ENCODE measurements at places on chromosomes 1 and 21. TPM values are rescaled to one million over a fixed set of nuclear protein-coding genes. Genes with fewer than 3 reads are reported as not detected.
A peak's percentile ranks its signal among the peaks of the same experiment; 100 is the strongest.

The HSF2BP gene
- total RNA-seq: 1.0 TPM

The PDE9A gene
- 58.7 TPM for total RNA-seq

The LRRC38 gene
- total RNA-seq: not detected

The CLDN17 gene
- total RNA-seq: not detected

The LCE1A gene
- not detected for total RNA-seq

The S100A6 gene
- total RNA-seq: 41.9 TPM

DNA sequence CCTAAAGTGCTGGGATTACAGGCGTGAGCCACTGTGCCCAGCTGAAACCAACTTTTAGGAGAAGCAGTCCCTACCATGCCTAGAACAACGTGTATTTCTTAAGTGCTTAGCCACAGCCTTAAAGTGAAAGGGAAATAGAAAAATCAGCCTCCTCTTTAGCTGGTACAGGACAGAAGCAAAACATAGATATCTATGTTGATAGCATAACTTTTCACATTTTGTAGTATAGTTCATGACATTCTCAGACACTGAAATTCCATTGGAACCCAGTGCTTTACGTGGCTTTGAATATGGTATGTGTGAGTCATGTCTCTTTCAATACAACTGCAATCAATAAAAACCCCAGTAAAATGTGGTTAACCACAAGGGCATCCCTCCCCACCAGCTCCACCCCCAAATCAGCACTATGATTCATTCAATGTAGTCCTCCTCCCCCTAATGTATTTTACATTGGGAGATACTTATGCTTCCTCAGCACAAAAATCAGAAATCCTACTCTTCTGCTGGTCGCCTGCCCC, 32.1 kb downstream of the TGFB2 start:
- peaks cover 18% of the 10 kb centered on the region for H3K4me1 ChIP-seq
- no peak for DNase-seq
- H3K27me3 ChIP-seq: no peaks in the 10 kb centered on the region
- H3K4me3 ChIP-seq: no peak overlapping the region
- no peaks in the 10 kb centered on the region for H3K36me3 ChIP-seq
- H3K27ac ChIP-seq: peak overlapping the region; percentile 0

DNA sequence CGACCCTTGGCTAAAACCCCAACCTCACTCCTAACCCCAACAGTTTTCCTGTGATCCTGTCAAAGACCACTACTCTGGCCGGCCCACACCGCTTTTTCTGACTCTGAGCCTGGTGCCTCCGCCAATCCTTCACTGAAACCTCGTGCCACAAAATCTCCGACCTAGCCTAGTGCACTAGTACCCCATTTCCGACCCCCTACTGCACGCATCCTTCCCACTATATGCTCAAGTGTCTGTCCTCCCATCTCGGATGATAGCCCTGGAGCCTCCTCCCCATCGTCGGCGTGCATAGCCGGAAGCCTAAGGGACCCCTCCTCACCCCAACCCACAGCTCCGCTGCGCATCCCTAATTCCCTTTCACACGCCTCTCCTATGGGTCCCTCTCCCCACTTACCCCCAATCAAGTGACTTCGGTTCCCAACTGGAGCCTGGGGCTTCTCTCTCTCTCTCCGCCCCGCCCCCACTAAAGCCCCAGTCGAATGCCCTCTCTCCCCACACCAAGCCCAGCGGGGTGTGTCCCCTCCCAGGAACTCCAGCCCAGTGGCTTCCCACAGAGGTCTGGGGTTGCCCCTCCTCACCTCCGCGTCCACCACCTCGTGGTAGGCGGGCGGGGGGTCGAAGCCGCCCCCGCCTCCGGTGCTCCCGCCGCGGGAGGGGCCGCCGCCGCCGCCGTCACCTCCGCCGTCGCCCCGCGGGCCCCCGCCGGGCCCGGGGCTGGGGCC, 791 bp downstream of the USP24 start:
- peaks cover 29% of the 10 kb centered on the region for H3K4me1 ChIP-seq
- H3K27ac ChIP-seq: peak overlapping the region; percentile 91
- H3K4me3 ChIP-seq: peak overlapping the region; percentile 93

DNA sequence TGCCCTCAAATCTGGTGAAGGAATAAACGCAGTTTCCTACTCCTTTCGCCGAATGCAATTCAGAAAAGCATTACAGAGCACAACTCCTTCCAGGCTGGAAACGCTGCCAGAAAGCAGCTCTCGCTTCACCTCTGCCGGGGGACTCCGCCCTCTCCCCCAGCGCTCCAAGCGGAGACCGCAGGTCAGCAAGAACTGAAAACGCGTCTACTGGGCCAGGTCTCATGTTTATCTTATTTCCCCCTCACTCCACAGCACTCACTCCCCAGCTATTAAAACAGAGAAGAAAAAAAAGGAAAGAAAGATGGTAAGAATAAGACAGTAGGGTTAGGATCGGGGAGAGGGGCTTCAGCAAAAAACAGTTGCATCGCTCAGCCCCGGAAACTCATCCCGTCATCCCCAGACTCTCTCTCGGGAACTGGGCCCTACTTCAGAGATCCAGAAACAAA, 833 bp upstream of the RCOR3 start:
- H3K27ac ChIP-seq: peak overlapping the region; percentile 98
- DNase-seq: peak; percentile 79
- H3K4me3 ChIP-seq: peak overlapping the region; percentile 94
- H3K27me3 ChIP-seq: peaks cover 11% of the 10 kb centered on the region
- H3K36me3 ChIP-seq: no peaks in the 10 kb centered on the region

- H3K27me3 ChIP-seq: peaks cover 11% of the 10 kb centered on the region
- peaks cover 2% of the 10 kb centered on the region for H3K4me1 ChIP-seq
- H3K4me3 ChIP-seq: peak overlapping the region; percentile 92
Observed at GRCh38 chr1:46605232-46605631, 1.2 kb upstream of the MKNK1 start.

- peaks cover 19% of the 10 kb centered on the region for H3K27me3 ChIP-seq
- peak overlapping the region; percentile 83 for H3K27ac ChIP-seq
- peaks cover 5% of the 10 kb centered on the region for H3K36me3 ChIP-seq
- no peak for DNase-seq
- peak overlapping the region; percentile 30 for H3K4me3 ChIP-seq
Observed at GRCh38 chr1:44640200-44640853, 34.0 kb downstream of the TMEM53 start.

- no peak for DNase-seq
- H3K4me3 ChIP-seq: no peak overlapping the region
- H3K36me3 ChIP-seq: peaks cover 19% of the 10 kb centered on the region
- no peaks in the 10 kb centered on the region for H3K27me3 ChIP-seq
Observed at GRCh38 chr1:152148981-152149380, 10.0 kb downstream of the RPTN start.

DNA sequence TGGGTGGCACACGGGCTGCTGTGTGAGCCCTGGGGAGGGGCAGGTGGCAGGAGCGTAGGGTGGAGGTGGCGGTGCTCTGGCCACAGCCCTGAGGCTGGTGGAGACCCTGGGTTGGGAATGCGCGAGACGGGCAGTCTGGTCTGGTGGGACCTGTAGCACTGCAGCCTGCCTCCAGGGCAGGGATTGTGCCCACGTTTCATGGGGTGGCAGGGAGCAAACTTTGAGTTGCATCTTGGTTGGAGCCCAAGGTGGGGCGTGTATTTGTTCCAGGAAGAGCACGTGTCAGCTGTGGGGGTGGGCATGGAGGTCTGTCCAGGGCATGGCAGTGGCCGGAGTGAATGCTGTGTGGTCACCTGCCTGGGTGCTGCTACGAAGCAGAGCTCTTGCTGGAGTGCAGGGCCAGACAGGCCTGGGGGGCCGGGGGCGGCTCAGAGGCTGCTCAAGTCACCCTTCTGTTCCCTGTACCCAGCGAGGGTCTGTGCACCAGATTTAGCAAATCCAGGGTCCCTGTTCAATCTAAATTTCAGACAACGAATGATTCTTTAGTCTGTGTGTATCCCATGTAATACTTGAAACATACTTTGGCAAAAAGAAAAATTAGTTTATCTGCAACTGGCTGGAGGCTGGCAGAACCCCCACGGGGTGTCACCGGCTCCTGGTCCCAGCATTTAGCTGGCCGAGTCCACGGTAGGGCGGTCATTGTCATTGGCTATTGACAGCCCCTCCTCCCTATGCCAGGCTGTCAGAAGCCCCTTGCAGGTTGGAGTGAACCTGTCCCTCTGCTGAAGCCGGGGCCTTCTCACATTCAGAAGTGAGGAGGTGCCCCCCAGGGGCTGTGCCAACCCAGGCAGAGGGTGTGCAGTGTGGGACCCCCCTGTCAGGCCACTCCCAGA, 27.3 kb downstream of the KRTAP10-1 start:
- H3K27ac ChIP-seq: no peak overlapping the region
- H3K36me3 ChIP-seq: peaks cover 4% of the 10 kb centered on the region
- H3K4me1 ChIP-seq: no peaks in the 10 kb centered on the region
- H3K4me3 ChIP-seq: no peak overlapping the region
- peaks cover 4% of the 10 kb centered on the region for H3K27me3 ChIP-seq

DNA sequence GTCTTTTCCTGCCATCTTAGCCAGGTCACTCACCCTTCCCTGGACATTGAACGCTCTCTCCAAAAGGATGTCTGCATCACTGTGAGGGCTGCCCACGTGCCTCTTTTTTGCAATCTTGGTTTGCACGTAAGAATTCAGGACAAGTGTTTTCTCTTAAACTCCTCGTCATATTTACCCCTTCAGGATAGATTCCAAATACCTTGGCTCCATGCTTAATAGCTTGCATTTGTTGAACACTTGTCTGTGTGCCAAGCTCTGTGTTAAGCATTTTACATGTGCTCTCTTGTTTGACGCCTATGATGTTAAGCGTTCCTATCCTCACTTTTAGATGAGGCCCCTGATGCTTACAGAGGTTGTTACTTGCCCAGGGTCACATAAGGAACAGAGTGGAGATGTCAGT, 29.8 kb downstream of the RCSD1 start:
- no peaks in the 10 kb centered on the region for H3K36me3 ChIP-seq
- H3K4me1 ChIP-seq: peaks cover 35% of the 10 kb centered on the region
- peak overlapping the region; percentile 20 for H3K27ac ChIP-seq
- no peak overlapping the region for H3K4me3 ChIP-seq
- H3K27me3 ChIP-seq: peaks cover 8% of the 10 kb centered on the region

DNA sequence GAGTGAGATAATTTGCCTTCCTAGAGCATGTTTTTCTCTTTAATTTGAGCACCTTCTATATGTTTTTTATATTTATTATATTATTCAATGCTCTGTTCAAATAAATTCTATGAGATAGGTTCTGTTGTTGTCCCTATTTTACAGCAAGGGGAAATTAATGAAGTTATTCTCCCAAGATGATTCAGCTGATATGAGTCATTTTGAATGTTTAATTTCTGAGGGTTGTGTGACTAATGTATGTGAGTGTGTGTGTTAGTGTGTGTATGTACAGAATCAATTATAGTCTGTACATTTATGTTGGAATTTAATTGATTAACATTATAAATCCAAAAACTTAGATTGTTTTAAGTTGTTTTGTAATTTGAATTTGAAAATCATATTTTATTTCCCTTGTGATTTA, 1536.7 kb upstream of the B3GALT2 start:
- H3K4me3 ChIP-seq: no peak overlapping the region
- no peaks in the 10 kb centered on the region for H3K36me3 ChIP-seq
- no peak for DNase-seq
- no peaks in the 10 kb centered on the region for H3K4me1 ChIP-seq
- H3K27me3 ChIP-seq: no peaks in the 10 kb centered on the region

DNA sequence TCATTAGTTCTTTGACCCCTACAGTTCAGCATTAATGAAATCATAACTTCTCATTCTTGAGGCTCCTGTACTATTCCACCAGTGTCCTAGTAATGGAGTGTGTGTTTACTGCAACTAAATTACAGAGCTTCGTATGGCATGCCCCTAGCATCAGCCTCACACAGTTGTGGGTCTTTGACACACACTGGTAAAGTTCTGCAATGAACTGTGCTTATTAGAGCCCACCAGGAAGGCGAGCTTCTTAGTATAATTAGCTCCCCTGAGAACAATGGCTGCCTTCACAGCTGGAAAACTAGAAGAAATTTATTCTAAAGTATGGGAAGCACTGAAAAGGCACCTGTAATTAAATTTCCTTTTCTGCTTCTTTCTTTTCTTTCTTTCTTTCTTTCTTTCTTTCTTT, 251.1 kb upstream of the RGS18 start:
- DNase-seq: no peak
- H3K27me3 ChIP-seq: no peaks in the 10 kb centered on the region
- no peak overlapping the region for H3K27ac ChIP-seq
- no peaks in the 10 kb centered on the region for H3K36me3 ChIP-seq

DNA sequence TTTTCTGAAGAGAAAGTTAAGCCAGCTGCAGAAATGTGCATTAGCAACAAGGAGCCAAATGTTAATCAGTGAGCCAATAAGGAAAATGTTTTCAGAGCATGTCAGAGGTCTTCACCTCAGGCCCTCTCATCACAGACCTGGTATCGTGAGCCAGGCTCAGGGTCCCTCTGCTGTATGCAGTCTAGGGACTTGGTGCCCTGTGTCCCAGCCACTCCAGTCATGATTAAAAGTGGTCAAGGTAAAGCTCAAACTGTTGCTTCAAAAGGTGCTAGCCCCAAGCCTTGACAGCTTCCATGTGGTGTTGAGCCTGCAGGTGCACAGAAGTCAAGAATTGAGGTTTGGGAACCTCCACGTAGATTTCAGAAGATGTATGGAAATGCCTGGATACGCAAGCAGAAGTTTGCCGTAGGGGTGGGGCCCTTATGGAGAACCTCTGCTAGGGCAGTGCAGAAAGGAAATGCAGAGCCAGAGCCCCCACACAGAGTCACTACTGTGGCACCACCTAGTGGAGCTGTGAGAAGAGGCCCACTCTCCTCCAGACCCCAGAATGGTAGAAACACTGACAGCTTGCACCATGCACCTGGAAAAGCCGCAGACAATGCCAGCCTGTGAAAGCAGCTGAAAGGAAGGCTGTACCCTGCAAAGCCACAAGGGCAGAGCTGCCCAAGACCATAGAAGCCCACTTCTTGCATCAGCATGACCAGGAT, 1128.7 kb downstream of the AMY1C start:
- H3K27me3 ChIP-seq: no peaks in the 10 kb centered on the region
- no peaks in the 10 kb centered on the region for H3K36me3 ChIP-seq
- H3K4me3 ChIP-seq: no peak overlapping the region
- peak; percentile 19 for DNase-seq

GRCh38 chr1:77430966-77431690, 149.3 kb downstream of the AK5 start:
- no peak for DNase-seq
- H3K36me3 ChIP-seq: peaks cover 4% of the 10 kb centered on the region
- no peak overlapping the region for H3K4me3 ChIP-seq
- no peaks in the 10 kb centered on the region for H3K27me3 ChIP-seq
- H3K4me1 ChIP-seq: no peaks in the 10 kb centered on the region

DNA sequence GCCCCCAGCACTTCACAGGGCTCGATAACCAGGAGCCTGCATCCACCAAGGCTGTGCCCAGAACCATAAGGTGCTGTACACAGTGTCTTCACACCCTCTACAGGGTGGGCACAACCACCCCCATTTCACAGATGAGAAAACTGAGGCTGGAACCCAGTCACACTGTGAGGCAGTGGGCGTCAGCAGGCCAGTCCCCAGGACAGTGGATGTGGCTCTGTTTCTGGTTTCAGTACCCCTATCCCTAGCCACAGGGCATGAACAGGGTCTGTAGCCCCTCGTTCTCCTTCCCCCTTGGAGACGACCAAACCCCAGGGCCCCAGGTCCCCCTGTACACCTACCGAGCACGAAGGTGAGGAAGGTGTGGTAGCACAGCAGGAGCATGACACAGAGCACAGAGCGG, 27.6 kb downstream of the TTC39A start:
- peaks cover 5% of the 10 kb centered on the region for H3K27me3 ChIP-seq
- DNase-seq: no peak
- H3K27ac ChIP-seq: no peak overlapping the region
- H3K36me3 ChIP-seq: peaks cover 7% of the 10 kb centered on the region
- peaks cover 8% of the 10 kb centered on the region for H3K4me1 ChIP-seq
- H3K4me3 ChIP-seq: no peak overlapping the region
